Erythroblast (primary cell): ENCODE measurements at places on chromosomes 16 and 17.

DNA sequence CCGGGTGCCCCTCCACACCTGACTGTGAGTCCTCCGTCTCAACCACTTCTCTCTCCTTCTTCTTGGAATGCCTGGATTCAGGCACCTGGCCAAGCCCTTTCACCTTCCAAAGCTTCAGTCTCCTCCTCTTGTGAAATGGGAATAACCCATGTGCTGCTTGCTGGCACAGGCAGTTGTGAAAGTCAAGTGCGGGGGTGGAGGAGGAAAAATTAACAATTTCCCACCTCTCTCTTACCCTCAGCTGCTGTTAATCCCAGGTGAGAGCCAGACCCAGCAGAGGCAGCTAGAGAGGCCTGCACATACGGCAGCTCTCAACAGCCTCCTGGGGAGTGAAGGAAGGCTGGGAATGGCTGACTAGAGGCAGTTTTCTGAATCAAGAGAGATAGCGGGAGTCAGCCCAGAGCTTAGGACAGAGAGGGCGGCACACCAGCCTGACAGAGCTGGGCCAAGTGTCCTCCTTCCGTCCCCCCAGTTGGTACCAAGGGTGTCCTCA is 77.9 kb upstream of the LGALS9 start:
- DNase-seq, result no peak

DNA sequence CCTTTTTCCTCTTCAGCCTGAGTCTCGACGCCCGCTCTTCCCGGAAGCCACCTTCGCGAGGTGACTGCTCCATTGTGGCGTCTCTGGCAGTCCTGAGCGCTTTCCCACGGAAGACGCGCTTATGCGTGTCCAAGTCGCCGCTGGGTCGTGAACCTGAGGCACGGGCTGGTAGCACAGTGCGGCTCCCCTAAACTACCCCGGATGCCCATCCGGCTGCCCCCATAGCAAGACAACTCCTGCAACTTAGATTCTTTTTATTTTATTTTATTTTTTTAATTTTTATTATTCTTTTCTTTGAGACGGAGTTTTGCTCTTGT is 2.1 kb upstream of the ESRP2 start:
- no peak for DNase-seq

DNA sequence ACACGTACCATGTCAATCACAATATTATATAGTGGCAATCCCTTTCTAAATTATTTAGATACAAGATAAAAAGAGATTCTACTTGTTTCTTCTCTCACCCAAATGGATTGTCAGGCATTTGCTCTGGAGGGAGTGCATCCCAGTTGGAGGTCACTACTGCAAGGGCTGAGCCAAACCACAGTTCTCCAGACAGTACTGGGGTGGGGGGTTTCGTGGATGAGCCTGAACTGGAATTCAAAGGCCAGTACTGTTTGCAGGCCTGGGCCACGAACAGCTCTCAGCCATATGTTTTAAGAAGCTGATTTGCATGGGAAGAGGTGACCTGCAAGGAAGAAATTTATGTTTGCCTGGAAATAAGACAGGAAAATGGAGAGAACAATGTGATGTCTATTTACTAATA is 314.9 kb downstream of the PMP22 start:
- DNase-seq, result no peak

- DNase-seq, result no peak
Measured at GRCh38 chr16:1530883-1531637, 2.4 kb upstream of the TMEM204 start.

DNA sequence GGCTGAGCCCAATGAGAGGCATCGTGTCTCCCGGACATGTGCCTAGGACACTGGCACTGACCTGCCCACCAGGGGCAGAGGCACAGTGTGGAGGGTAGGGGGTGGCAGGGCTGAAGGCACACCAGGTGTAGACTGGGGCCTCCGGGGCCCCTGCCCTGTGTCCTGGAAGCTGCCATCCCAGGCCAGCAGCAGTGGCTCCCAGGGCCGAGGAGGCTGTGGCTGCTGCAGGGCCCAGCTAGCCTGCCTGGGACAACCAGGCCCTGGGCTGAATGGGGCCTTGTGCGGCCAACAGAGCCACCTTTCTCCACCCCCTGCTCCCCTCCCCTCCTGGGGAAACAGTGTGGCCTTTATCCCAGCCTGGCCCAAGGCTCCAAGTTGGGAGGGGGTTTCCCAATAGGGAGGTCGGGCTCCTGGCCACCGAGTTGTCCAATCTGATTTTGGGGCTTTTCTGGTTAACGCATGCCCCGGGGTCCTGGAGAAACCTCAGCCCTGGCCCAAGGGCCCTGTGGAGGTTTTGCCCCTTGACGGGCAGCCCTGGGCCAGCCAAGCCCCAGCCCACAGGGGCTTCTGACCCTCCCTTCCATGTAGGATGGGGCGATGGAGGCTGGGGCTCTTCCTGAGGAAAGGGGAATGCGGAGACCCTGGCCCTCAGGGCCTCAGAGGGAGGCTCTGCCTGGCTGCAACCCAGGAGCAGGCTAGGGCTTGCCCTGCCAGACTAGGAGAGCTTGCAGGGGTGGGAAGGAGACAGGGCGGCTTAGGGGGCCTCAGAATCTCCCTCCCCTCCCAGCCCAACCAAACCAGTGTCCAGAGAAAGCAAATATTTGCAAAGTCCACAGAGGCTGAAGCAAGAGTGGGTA is 4.2 kb downstream of the MTSS2 start:
- DNase-seq, result no peak

GRCh38 chr17:62794666-62794971 is 13.5 kb downstream of the MARCHF10 start:
- DNase-seq, result no peak

- DNase-seq, result peak; percentile 89
Measured at GRCh38 chr16:711548-712320, 3.2 kb upstream of the METRN start.

GRCh38 chr17:54927525-54927924 is 26.9 kb downstream of the TOM1L1 start:
- no peak for DNase-seq

- DNase-seq, result no peak
Measured at GRCh38 chr17:40617678-40618240, 29.9 kb downstream of the SMARCE1 start.

DNA sequence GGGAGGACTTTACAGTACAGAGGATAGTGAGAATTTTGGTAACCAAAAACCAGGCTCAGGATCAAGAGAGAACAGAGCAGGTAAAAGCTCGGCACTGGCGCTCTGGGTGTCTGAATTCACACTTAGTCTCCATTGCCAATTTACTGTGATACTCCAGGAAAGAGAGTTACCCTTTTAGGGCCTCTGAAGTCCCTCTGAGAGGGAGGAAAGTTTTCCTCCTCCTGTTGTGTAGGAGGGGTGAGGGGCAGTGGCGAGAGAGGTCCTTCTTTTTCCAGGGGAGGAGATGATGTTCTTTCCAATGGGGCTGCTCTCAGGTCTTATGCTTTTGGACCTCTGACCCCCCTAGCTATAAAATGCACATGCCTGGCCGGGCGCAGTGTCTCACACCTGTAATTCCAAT is 5.4 kb upstream of the TNS4 start:
- DNase-seq, result no peak

DNA sequence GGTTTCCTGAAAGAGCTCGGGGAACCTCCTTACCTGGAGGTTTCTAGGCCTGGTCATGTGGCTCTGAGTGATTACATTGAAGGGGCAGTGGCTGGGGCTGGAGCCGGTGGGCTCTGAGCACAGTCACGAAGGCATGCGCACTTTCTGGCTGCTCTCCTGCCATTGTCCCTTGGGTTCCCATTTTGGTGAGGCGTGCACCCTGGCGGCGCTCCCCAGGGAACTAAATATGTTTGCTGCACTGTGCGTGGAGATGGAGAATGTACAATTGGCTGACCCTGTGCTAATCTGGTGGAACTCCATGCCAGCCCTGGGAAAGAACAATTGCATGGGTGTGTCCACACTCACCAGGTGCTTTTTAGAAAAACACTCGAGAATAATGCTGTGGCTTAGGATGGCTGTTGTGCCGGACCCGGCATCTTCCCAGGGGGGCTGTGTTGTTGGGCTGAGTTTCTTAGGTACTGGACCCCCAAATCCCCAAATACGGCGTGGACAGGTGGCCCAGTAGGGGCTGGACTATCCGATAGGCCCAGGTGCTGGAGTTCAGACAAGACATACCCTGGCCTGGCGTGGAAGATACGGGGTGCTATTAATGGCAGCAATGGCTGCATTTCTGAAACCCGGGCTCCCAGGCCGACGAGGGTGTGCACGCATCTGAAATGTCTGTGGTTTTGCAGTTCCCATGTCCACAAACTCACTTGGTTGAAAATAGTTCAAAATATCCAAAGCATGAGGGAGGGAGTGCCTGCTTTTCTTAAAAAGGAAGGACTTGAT is 230.5 kb downstream of the SEC14L1 start:
- no peak for DNase-seq

DNA sequence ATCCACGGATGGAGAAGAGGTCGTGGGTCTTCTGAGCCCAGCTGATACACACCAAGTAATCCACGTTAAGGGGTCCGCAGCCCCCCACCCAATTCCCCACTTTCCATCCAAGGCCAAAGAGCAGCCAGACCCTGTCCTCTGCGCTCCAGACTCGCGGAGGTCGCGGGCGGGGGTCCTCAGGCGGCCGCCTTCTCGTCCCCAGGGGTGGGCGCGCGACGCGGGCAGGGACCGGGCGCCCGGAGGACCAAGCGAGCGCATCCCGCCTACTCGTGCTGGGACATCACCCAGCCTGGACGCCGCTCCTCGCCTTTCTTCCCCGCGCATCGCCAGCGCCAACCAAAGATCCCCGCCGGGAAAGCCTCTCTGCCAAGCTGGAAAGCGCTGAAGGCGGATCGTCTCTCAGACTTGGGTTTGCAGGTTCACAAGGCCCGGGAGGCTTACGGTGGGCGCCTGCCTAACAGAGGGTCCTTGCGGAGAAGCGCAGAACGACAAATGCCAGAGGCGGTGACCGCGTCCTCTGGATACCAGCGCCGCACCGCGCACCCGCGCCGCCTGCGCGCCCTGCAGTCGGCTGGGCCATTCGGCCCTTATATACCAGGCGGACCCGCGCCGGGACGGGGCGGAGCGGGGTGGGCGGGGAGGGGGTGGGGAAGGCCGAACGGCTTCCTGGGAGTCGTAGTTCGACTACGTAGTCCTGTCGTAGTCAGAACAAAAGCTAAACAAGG is 471.6 kb downstream of the SOX9 start:
- DNase-seq, result peak; percentile 24

DNA sequence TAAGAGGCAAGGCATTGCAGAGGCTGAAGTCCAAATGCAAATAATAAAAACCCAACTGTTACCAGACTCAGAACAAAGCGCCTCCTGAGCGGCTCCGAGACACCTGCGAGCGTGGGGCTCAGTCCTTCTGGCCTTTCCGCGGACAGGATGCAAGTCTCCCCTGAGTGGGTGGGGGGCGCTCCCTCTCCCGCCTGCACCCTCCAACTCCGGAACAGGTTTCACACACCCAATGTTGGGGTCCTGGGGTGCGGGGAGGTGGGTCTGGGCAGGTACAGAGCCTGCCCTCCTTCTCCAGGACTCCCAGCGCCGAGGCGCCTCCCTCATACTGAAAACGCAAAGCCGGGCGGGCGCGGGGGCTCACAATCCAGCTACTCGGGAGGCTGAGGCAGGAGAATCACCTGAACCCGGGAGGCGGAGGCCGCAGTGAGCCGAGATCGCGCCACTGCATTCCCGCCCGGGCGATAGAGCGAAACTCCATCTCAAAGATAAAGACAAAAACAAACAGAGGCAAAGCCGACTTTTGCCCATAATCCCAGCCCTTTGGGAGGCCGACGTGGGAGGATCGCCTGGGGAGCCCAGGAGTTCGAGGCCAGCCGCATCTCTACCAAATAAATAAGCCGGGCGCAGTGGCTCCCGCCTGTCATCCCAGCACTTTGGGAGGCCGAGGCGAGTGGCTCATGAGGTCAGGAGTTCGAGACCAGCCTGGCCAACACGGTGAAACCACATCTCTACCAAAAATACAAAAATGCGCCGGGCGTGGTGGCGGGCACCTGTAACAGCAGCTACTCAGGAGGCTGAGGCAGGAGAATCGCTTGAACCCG is 893 bp downstream of the GINS2 start:
- DNase-seq, result peak; percentile 44

DNA sequence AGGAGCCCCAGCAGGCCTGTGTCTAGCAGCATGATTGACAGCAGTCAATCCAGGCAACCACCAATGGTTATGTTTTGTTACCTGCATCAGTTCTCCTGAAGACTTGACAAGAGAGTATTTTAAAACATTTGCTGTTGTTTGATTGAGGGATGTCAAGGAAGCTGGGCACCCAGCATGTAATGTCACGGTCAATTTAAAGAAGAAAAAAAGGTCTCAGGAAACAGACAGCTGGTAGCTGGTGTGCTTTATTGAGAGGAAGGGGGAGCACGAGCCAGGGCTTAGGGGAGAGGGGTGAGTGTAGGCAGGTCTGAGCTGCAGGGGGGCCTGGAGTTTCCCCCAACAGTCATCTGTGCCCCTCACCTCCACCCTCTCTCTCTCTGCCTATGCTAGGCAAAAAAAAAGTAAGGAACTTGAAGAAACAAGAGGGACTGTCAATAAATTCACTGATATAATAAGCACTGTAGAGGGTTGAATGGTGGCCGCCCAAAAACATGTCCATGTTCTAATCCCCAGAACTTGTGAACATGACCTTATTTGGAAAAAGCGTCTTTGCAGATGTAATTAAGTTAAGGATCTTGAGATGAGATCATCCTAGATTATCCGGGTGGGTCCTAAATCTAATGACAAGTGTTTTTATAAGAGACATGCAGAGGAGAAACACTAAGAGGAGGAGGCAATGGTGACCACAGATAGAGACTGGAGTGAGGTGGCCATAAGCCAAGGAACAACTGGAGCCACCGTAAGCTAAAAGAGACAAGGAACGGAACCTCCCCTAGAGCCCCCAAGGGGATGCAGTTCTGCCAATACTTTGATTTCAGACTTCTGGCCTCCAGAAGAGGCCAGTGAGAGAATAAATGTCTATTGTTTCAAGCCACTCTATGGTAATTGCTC is 14.5 kb downstream of the TSPOAP1 start:
- DNase-seq, result no peak

DNA sequence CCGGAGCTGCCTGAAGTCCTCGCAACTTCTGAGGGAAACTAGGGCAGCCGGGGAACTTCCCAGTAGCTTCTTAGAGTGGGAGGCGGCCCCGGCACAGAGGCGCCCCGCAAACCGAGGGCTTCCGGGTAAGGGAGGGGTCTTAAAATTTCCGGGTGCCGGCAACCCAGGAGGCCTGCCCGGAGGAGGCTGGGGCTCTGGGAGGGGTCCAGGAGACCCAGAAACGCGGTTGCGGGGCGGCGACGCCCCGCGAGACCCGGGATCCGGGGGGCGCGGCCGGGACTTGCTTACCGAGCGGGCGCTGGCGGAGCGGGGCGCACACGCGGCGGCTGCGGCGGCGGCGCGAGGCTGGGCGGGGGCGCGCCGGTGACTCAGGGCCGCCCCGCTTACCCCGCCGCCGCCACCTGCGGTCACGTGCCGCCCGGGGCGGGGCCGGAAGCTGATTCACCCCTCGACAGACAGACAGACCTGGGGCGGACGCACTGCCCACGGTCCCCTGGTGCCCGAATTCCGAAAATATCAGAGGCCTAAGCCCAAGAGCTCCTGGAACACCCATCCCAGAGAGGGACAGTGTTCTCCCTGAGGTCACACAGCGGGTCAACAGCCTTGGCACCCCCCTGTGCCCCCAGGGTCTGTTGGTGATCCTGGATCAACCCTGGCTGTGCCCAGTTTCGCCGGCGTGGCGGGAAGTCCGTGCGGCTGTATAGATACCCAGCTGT is at the start of gene FAM83G:
TSS of gene FAM83G (minus strand) at position 344 of the 716 bp plus-strand sequence. CDS start 723 bp downstream, outside the sequence.
- peak; percentile 76 for DNase-seq
